NCI-H446 treated with DMSO at 0.1 percent for 48 hours (cell line): ENCODE measurements at places on chromosomes 6 and 20.
A peak's percentile ranks its signal among the peaks of the same experiment; 100 is the strongest.

DNA sequence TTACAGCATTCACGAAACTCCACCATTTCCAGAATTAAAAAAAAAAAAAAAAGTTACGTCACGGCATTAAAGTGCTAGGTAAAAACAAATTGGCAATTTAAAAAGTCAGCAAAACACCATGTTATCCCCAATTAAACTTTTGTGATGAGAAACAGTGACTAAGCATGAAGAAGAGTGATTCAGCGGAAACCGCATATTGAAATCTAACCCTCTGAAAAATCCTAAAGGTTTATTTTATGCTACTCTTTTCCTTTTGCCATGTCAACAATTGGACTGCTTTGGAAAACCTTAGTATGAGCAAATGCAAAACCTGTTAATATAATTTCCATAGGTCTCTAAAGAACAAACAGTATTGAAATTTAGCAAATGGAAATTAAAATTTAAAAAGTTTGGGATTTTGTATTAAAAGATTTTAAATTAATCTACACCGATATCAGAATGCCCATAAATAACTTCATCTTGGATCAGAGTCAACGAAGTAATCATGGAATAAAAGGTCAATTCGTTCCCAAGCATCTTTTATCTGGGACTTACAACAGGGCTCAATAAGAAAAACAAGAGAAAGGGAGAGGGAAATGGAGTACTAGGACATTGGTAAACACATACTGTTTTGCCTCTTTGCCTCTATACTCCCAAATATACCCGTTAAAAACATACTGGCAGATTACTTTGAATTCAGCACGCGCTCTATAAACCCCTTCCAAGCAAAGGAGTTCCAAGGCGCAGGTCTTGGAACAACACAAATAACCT lies 1.1 kb downstream of the FBXO30 start:
- DNase-seq: no peak

- DNase-seq: no peak
Measured at GRCh38 chr6:141451511-141452353, 681.0 kb upstream of the GJE1 start.

DNA sequence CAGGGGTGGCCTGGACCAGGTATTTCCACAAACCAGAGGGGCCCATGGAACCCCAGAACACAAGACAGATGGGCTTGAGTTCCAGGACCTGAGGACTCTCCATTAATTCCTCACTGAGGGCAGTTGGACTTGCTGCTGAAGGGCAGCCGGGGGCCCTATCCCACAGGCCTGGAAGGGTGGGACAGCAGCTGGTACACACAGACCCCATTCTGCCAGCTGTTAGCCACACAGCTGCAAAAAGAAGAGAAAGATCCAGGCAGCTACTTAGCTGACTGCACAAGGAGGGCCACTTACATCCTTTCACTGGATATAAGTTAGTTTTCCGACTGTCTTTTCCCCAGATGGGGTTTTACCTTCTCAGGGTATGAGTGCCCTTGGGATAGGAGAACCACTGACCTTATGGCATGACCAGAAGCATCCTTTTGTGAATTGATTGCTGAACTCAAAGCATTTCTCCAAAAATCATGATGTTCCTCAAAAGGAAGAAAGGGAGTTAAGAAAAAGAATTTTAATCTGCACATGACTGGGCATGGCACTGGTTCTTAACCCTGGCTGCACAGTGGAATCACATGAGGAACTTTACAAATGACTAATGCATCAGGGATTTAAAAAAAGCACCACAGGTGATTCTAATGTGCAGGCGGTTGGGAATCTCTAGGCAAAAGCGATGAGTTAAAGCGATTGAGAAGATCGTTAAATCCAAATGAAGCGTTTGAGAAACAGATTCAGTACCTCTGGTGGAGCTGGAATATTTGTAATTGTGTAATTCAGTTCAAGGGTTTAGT lies 199.4 kb downstream of the TFAP2A start:
- DNase-seq: no peak

DNA sequence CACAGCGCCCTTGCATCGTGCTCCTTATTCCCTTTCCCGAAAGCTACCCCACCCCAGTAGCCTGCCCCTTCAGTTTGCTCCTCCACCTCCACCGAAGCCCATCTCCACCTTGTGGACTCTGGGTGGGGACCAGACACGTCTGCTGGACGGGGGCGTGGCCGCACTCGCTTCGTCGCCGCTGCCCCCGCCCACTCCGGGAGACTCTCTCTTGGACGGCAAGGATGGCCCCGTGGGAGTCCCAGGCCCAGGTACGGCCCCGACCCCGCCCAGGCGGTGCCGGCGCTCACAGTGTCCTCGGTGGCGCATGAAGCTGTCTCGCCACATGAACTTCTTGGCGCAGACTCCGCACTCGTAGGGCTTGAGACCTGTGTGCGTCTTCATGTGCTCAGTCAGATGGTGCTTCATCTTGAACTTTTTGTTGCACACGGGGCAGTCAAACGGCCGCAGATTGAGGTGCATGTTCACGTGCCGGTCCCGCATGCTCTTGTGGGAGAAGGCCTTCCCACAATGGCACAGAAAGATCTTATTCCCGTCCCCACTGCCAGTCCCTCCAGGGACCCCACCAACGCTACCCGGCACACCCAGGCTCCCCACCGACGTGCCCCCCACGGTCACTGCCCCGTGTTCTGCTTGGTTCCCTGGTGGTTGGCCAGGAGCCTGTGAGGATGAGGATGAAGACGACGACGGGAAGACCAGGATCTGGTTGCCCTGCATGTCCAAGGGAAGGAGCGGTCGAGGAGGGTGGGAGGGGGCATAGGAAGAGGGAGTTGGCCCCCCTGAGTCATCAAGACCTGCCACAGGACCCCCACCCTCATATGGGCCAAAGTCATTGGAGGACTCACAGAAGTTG lies 1.3 kb upstream of the TAPBP start:
- DNase-seq: no peak

- no peak for DNase-seq
Measured at GRCh38 chr6:77178821-77179220, 284.5 kb downstream of the HTR1B start.

DNA sequence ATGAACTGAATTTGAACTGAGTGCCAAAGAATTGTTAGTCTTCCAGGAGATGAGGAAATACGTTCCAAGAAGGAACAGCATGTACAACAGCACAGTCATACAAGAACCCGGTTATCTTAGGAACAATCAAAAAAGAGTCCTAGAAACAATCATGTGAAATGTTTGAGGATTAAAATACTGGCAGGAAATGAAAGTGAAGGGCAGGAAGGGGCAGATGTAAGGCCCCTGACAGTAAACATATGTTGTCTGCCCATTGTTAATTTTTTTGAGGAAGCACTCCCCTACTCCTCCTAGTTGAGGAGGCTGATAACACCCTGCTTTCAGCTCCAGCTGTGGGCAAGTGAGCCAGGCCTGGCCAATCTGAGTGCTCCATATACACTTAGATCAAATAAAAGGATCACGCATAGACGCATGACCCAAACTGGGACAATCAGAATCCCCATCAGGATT lies 220.9 kb downstream of the HACE1 start:
- DNase-seq: no peak

DNA sequence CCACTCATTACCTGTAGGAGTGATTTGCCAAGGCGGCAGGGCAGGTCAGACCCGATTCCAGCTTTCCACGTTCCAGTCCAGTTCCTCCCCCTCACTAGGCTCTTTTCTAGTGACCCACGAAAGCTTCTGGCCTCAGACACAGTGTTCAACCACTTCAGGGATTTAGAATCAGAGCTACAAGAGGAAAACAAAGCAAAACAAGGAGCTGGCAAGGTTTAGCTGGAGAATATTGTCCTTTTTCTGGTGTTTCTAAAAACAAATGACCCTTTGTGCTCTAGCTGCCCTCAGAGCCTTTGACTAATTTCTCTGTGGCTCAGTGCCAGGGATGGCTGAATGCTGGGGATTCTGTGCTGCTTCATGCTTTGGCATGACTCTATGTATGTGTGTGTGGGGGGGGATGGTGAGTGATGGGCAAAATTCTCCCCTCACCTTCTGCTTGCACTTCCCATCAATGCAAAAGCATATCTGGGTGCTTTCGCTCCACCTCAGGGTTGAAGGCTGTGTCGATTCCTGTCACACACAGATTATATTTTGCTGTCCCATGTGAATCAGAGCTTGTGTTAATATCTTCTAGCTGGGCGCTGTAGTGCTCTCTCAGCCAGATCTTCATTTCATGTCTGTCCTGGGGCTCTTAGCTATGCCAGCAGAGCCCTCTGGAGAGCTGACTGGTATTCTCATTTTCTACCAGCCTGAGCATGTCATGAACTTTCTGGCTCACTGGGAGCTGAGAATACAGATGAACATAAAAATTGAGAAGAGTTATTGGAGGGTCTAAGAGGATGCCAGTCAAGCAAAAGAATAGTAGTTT lies 19.3 kb upstream of the NEDD9 start:
- DNase-seq: no peak

GRCh38 chr6:149897855-149898744 lies at the start of gene RAET1E:
TSS of gene RAET1E (minus strand) at chr6:149898113. CDS start at chr6:149890901, 7,212 bp downstream.
- no peak for DNase-seq

GRCh38 chr6:75486850-75487518 lies 6.6 kb downstream of the FILIP1 start:
- no peak for DNase-seq

DNA sequence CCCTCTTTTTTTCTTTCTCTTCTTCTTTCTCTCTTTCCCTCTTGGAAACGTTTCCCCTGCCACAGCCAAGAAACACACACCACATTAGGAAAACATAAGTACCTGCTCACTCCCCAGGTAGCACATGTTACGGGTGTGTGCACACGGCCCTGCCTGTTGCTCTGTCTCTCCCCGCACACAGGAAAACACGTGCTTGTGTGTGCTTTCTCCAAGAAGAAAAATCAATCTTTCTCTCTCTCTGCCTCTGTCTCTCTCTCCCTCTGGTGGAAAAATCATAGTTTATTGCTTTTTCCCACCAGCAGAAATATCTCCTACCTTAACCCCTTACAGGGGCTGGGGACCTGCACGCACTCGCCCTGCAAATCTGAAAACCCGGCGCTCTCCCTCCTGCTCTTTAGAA lies 102.3 kb downstream of the EDN3 start:
- no peak for DNase-seq

DNA sequence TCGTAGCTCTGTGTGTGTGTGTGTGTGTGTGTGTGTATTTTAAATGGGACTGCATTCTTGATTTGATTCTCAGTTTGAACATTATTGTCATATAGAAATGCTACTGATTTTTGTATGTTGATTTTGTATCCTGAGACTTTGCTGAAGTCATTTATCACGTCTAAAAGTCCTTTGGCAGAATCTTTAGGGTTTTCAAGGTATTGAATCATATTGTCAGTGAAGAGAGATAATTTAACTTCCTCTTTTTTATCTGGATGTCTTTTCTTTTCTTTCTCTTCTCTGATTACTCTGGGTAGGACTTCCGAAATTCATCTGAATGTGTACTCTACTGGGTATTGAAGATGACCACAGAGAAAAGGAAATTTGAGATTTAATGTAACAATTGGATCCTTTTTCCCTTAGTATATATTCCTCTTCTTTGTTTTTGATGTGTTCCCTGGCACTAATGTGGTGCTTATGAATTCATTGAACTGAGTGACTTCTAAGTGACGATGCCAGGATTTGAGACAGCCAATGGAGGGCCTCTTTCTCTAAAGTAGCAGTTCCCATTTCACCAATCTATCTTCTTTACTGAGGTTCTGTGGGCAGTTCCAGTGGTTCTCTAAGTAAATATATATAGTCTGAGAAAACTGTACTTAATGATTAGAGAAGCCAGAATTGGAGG lies 47.6 kb downstream of the TNFAIP3 start:
- no peak for DNase-seq

DNA sequence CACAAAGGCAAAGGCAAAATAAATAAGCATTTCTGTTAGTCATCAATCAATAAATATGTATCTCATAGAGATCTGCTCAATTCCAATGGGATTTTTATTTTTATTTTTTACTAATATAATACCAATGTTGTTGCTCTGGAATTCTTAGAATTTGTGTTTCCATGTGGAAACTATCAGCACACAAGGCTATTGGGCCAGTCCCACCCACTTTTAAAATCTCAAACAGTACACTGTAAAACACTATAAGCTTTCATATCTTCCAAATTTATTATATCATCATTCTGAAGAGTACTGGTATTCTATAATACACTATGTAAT lies 563.8 kb upstream of the MARCKS start:
- no peak for DNase-seq

DNA sequence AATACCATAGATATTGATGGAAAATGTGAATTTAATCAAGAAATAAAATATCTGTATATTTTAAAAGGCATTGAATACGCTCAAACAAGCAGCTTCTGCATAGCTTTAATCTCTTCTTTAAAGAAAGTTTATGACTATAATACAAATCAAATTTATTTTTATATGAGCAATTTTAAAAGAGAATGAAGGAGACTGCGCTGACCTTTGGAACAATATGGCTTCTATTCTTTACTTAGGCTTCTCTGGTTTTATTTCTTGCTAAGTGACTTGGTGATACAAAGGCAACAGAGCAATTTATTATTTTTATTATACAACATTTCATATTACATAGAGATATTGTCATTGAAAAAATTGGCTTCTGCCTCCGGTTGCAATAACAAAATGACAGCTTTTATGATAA lies 776.7 kb downstream of the TBC1D32 start:
- DNase-seq: no peak

GRCh38 chr6:43495409-43495941 lies 14.7 kb downstream of the LRRC73 start:
- DNase-seq: no peak

DNA sequence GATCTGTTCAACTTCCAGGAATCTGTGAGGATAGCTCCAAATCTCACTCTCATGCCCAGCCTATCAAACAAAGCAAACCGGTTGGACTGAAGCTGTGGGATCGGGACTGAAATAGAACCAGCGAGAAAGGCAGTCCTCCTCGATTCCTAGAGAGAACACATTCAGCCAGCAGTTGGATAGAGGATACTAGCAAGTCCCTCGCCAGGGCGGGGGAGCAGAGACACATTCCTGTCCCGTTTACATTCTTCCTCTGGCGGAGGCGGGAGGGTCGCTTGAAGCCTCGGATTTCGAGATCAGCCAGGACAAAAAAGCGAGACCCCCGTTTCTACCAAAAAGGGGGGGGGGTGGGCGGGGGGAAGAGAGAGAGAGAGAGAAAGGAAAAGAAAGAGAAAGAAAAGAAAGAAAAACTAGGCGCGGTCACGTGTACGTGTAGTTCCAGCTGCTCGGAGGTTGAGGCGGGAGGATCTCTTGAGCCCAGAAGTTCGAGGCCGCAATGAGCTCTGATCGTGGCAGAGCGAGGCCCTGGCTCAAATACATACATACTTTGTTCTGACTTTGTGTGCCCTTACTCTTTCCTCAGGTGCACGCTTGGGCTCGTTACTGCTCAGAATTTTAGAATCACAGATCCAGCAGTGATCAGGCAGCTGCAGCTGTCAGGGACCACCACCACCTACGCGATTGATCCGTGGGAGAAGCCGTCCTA lies 19.5 kb downstream of the ZNF311 start:
- DNase-seq: peak; percentile 96

GRCh38 chr6:37019065-37019450 lies 13.6 kb downstream of the FGD2 start:
- DNase-seq: no peak

DNA sequence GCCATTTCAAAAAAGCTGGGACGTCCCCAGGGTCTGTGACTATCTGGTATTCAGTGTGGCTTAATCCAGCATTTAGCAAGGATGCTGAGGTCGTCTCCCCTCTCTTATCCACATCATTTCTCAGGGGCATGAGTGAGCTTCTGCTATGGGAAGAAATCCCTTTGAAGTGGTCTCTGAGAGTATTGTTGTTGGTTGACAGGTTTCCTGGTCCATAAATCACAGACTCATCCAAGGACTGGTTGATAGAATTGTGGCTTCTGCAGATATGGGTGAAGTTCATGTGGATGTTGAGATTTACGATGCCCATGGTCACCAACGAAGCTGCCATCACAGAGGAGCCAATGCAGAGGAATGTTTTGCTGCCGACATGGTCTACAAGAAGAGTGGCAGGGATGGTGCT lies 24.0 kb downstream of the SLC2A12 start:
- no peak for DNase-seq
